ENCODE measurements at places on chromosomes 4 and X.
A peak's percentile ranks its signal among the peaks of the same experiment; 100 is the strongest.

- DNase-seq = no peak
Observed at GRCh38 chr4:1277667-1278665, 11.7 kb upstream of the MAEA start.

GRCh38 chr4:123649250-123649644 lies 252.7 kb downstream of the SPRY1 start:
- DNase-seq = no peak

DNA sequence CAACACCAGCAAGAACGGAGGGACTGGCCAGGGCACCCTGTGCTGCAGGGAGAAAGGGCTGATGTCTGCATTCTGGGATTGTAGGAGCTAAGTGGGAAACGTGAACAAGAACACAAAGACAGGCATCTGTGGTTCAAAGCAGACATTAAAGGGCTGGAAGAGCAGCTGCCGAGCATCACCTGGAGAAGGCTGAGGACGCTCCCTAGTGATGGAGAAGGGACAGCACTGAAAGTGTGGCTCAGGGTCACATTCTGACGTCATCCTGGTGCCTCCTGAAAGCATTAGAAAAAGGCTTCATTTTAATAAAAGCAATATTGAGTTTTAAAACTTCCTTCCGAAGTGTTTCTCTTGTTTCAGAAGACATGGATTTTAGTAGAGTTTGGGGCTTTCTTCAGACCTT lies 62.3 kb downstream of the CLDN22 start:
- no peak for DNase-seq

- no peak for DNase-seq
Observed at GRCh38 chrX:8430444-8430843, 34.2 kb upstream of the VCX3B start.

DNA sequence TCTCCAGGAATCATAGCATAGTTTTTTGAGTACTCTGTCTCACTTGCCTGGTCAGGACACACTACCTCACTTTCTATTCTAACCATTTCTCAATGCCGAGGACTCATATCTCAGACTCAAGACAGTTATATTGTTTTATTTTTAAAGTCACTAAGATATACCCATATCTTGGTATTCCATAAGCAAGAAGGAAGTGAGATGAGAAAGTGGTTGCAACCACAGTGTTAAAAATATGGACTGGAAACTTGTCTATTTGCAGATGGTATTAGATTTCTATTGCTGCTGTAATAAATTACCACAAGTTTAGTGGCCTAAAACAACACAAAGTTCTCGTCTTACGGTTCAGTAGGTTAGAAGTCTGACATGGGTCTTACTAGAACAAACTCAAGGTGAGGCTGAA lies 344.8 kb upstream of the MAGEB2 start:
- DNase-seq = no peak

GRCh38 chr4:55312489-55313101 lies 33.4 kb upstream of the SRD5A3 start:
- DNase-seq = peak; percentile 67

DNA sequence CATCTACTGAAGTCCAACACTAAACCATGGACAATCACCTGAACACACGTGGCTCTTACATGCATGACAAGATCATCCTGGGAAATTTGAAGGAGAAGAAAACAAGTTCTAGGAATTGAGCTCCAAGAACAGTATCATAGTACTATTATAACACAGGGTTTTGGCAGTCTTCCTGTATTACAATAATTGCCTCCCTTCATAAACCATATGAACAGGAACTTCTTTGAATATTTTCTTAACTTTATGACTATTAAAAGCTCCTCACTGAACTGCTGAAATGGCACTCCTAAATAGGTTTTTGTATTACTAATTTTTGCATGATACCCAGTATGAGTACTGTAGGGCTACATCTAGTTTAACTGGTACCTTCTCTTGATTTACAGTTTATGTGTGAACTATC lies 130.0 kb downstream of the ZAR1 start:
- no peak for DNase-seq

DNA sequence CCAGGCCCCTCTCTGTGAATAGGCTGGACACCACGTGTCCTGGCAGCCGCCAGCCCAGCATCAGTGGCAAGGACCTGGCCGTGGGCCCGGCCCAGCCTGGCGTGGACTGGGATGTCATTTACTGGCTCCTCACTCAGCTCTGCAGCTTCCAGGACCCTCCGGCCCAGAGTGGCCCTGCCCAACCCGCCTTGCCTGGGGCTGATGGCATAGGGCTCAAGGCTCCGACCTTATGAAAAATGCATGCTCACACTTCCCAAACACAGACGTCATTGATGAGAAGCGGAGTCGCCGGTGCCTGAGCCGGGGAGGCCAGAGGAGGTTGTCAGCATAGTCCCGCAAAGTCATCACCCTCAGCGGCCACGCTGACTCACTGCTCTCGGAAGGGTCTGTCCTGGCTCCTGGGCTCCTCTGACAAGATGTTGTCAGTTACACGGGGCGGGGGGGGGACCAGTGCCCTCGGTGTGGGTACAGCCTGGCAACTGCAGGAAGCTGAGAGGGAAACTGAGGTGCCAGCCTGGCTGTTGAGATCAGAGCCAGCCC lies 14.3 kb downstream of the CFAP99 start:
- peak; percentile 72 for DNase-seq

DNA sequence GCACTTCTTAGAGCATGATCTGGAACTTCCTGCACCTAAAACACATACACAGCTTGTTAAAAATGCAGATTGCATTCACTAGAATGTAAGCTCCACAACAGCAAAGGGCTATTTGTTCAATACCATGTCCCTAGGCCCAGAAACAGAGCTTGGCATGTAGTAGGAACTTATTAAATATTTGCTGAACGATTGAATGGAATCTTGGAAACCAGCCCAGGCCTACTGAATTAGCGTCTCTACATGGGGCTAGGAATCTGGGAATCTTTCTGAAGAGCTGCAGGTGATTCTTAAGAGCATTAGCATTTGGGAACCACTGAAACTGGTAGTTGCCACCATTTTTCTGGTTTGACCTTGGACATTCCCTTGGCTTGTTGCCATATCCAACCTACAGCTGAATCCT lies 234.1 kb downstream of the STIM2 start:
- DNase-seq = no peak

GRCh38 chr4:81684352-81684751 lies 212.6 kb upstream of the RASGEF1B start:
- DNase-seq = no peak

DNA sequence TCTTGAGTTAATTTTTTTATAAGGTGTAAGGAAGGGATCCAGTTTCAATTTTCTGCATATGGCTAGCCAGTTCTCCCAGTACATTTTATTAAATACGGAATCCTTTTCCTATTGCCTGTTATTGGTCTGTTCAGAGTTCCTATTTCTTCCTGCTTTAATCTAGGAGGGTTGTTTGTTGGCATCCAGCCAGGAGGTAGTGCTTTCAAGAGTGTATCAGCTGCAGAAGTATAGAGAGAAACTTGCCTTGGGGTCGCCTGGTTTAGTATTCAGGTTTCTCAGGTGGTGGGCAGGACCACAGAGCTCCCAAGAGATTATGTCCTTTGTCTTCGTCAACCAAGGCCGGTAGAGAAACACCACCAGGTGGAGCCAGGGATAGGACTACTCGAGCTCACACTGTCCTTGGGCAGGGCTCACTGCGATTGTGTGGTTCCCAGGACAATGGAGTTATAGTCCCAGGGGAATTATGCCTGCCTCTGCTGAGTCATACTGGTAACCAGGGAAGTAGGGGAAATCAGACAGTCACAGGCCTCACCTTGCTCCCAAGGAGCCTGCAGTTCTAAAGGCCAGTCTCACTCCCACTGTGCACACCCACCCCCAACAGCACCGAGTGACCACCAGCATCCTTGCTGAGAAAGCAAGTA lies 168.1 kb downstream of the VSIG4 start:
- no peak for DNase-seq

DNA sequence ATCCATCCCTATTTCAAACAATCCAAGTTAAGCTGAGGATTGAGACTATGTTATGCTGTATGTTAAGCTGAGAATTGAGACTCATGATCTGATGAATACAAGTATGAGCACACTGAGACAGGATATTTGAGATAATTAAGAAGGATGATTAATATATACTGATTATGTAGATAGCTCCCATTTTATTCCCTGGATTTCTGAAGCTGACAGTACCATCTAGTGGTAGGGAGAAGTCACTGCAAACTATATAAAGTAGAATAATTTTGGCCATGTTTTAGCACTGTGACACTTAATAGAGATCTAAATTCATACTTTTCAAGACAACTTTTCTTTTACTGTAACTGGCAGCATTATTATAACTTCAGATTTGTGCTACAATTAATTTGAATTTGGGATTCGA lies 63.8 kb upstream of the HPRT1 start:
- no peak for DNase-seq

GRCh38 chrX:106263817-106264216 lies 95.7 kb downstream of the PWWP3B start:
- DNase-seq = no peak

GRCh38 chr4:116361790-116362189 lies 723.6 kb downstream of the TRAM1L1 start:
- no peak for DNase-seq

DNA sequence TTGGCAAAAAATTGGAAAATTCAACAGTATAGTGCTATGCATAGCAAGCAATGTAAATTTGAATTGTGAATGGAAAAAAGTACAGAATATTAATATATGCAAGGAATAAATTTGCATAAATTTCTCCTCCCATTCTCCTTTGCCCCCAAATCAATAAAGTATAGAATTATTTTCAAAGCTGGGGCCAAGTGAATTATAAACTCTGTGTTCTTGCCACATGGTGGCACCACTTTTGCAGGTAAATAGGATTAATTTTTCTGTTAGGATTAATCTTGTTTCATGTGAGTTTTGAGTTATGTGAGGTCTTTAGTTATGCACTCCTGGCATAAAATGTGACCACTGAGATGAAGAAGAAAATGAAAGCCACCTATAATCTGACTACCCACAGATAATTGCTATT lies 19.9 kb downstream of the COPS4 start:
- no peak for DNase-seq

DNA sequence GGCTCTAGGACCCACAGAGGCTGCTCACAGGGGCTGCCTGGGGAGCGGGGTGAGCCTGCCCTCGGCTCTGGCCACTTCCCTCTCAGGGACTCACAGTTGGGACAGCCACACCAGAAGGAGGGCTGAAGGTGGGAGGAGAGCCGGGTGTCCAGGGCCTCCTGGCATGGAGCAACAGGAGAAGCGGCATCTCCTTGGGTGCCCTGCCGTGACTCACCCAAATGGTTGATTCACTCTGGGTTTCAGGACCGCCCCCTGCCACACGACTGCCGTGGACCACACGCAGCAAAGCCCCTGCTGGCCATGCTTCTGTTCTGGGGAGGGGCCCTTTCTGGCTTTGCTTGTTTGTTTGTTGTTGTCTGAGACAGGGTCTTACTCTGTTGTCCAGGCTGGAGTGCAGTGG lies 86.0 kb upstream of the AFAP1 start:
- DNase-seq = no peak

DNA sequence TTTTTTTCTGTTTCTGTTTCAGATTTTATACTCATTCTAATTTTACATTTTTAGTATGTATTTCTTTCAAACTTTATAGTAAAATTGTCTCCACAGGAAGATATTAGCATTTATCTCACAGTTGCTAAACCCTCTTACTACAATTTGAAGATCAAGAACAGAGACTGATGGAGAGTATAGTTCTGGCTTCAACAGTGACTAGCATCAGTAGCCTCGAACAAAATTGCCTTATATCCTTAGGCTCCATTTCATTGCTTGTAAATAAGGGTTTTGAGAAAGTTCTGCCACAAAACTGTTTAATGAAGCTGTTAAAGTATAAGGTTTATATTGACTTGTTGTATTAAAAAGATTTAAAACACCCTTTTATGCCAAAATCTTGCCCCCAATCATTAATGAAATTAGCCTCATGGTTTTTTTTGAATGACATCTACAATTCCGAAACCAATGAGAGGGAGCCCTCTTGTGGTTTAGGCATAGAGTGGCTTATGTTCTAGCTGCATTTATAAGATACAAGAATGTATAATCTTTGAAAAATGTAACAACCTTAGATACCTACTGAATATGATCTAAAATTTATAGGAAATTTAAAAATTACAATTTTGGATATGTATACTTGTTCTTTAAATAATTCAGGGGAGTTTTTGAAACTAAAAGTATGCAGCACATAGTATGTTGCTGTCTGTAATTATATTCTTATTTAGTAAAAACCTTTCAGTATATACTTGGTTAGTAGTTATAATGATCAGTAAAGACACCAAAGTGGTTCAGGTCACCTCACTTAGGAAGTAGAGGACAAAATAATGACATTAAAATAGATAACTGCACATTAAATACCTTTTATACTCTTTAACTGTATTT lies 109.8 kb upstream of the HPGD start:
- peak; percentile 4 for DNase-seq

DNA sequence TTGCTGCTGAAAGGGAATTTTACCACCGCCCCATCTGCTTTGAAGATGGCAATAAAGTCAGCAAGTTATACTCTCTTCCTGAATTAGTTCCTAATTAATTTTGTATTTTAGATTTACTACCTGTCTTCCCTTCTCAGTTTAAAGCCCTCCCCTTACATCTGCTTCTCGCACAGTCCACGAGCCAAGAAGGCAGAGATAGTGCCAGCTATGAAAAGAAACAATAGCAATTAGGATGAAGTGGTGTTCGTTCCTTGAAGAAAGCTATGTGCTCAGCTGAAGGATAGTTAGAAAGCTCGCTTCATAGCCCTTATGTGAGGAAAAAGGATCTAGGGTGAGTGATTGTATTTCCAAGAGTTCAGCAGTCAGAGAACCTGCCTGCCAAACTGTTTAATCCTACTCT lies 1678.8 kb upstream of the TENM3 start:
- DNase-seq = no peak

GRCh38 chr4:110344165-110344564 lies 131.8 kb upstream of the ENPEP start:
- DNase-seq = no peak

- peak; percentile 37 for DNase-seq
Observed at GRCh38 chr4:83112678-83113428, 1.7 kb downstream of the PLAC8 start.

GRCh38 chr4:38223306-38223705 lies 263.1 kb downstream of the PTTG2 start:
- no peak for DNase-seq

DNA sequence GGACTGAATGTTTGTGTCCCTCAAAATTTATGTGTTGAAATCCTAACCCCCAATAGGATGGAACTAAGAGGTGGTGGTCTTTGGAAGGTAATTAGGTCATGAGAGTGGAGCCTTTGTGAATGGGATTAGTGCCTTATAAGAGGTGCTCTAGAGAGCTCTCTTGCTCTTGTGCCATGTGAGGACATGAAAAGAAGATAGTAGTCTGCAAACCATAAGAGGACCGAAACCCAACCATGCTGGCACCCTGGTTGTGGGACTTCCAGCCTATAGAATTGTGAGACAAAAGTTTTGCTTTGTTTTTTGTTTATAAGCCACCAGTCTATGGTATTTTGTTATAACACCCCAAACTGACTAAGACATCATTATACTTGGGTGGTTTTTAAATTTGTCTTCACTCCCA lies 417.1 kb downstream of the ANKRD50 start:
- DNase-seq = no peak

- no peak for DNase-seq
Observed at GRCh38 chr4:113604955-113605354, 156.6 kb downstream of the CAMK2D start.

GRCh38 chr4:78362310-78362709 lies 189.3 kb upstream of the ANXA3 start:
- no peak for DNase-seq

All from bone marrow (tissue), 2 donors.